ENCODE measurements at places on chromosomes 7 and 10.

GRCh38 chr7:91957823-91958222 is 17.2 kb downstream of the AKAP9 start:
- DNase-seq = no peak

- DNase-seq = no peak
Observed at GRCh38 chr10:30537586-30537985, 92.0 kb downstream of the LYZL2 start.

DNA sequence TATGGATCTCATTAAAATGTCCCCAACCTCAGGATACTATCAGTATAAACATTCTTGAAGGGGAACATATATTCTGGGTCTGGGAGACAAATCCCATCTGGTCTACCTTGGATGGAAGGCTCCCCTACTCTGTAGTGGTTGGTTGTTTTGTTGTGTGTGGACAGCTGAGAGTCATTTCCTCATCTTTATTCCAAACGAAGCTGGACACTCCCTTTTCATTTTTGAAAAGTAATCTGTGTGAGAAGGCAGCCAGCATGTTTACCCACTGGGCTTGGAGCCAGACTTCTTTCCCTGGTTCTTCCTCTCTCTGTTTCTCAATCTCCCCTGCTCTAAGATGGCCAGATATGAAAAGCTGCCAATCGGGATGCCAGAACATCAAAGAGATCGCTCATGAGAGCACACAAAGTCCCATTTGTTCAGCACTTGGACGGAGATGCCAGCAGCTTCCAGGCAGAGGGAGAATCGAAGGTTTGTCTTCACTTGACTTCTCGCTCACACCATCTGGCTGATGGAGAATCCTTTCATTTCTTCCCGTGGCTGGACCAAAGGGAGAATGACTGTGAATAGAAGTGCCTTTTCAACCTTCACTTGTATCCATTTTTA is 108.1 kb upstream of the AGR3 start:
- no peak for DNase-seq

- DNase-seq = no peak
Observed at GRCh38 chr7:106590209-106590816, 70.6 kb downstream of the CCDC71L start.

DNA sequence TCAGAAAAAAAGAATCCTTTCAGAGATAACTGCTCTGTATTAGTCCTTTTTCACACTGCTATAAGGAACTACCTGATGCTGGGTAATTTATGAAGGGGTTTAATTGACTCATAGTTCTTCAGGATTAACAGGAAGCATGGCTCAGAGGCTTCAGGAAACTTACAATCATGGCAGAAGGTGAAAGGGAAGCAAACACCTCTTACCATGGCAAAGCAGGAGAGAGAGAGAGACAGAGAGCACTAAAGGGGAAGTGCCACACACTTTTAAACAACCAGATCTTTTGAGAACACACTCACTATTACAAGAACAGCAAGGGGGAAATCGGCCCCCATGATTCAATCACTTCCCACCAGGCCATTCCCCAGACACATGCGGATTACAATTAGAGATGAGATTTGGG is 114.2 kb downstream of the TES start:
- no peak for DNase-seq

GRCh38 chr7:21538936-21539495 is 3.8 kb upstream of the DNAH11 start:
- no peak for DNase-seq

DNA sequence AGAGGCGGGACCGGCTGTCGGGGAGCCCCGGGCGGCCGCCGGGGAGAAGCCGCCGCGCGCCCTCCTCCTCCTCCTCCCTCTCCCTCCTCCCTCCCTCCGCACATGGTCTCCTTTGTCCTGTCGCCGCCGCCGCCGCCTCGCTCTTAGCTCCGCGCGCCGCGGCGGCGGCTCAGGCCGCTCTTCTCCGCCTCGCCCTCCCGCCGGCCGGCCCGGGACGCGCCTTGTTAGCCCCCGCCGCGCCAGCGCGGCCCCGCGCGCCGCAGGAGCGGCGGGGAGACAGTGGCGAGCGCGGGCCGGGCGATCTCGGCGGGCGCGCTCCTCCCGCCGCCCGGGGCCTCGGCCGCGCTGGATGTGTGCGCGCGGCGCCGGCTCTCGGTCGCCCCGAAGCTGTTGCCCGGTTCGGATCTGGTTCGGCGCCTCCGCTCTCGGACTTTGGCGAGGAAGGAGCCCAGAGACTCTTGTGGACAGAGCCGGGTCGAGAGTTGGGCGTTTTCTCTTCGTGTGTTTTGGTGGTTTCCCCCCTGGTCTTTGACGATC is 437.4 kb upstream of the GALNT17 start:
- DNase-seq = no peak

All from cortex of kidney (tissue), 1 donor.